Caco-2 (cell line): ENCODE measurements at places on chromosomes 12 and 14. TPM values are rescaled to one million over a fixed set of nuclear protein-coding genes. Genes with fewer than 3 reads are reported as not detected.

PPP2R5E gene
- total RNA-seq, result 56.6 and 58.6 TPM in 2 replicates

MGP gene
- total RNA-seq, result not detected in 2 replicates

LHX5 gene
- total RNA-seq, result 0.25 and 0.30 TPM in 2 replicates

TMCC3 gene
- 2.1 and 4.3 TPM in 2 replicates for total RNA-seq

NOS1 gene
- total RNA-seq, result not detected in 2 replicates

GRCh38 chr14:56221382-56222128, 103.3 kb downstream of the PELI2 start:
- no peak overlapping the region for H3K4me3 ChIP-seq
- no peak for DNase-seq
- H3K27ac ChIP-seq, result no peak overlapping the region
- H3K27me3 ChIP-seq, result no peaks in the 10 kb centered on the region

- H3K36me3 ChIP-seq, result no peaks in the 10 kb centered on the region
- H3K27me3 ChIP-seq, result no peaks in the 10 kb centered on the region
- no peaks in the 10 kb centered on the region for H3K4me1 ChIP-seq
- H3K4me3 ChIP-seq, result no peak overlapping the region
Observed at GRCh38 chr12:45517381-45517780, 212.1 kb upstream of the ARID2 start.

GRCh38 chr12:12010277-12011039, 60.3 kb upstream of the BCL2L14 start:
- no peaks in the 10 kb centered on the region for H3K4me1 ChIP-seq
- no peak for DNase-seq
- H3K27ac ChIP-seq, result no peak overlapping the region
- H3K27me3 ChIP-seq, result no peaks in the 10 kb centered on the region
- no peak overlapping the region for H3K4me3 ChIP-seq
- H3K36me3 ChIP-seq, result no peaks in the 10 kb centered on the region

- DNase-seq, result no peak
- H3K4me3 ChIP-seq, result no peak overlapping the region
- H3K27me3 ChIP-seq, result no peaks in the 10 kb centered on the region
- no peak overlapping the region for H3K27ac ChIP-seq
- no peaks in the 10 kb centered on the region for H3K36me3 ChIP-seq
- no peaks in the 10 kb centered on the region for H3K4me1 ChIP-seq
Observed at GRCh38 chr12:89889062-89889461, 180.4 kb upstream of the ATP2B1 start.

GRCh38 chr14:85090681-85091080, 439.3 kb upstream of the FLRT2 start:
- DNase-seq, result no peak
- H3K27ac ChIP-seq, result no peak overlapping the region
- H3K4me1 ChIP-seq, result no peaks in the 10 kb centered on the region
- no peaks in the 10 kb centered on the region for H3K36me3 ChIP-seq

DNA sequence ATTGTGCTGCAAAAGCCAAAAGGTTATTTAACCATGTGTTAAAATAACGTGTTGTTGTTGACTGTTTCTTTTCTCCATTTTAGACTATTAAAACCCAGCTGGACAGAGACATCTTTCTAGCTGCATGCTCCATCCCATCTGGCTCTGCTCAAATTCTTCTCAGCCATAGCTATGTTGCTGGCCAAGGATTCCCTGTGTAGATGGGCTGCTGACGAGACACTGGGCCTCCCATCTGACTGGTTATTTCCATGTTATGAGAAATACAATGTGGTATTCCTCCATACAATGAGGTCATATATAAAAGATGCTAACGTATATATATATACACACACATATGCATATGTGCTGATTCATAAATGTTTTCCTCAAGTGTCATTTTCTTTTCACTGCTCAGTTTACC, 30.1 kb downstream of the MED13L start:
- no peak overlapping the region for H3K4me3 ChIP-seq
- no peak for DNase-seq
- no peaks in the 10 kb centered on the region for H3K36me3 ChIP-seq
- peaks cover 17% of the 10 kb centered on the region for H3K4me1 ChIP-seq
- no peak overlapping the region for H3K27ac ChIP-seq

GRCh38 chr12:2248901-2249381, 196.2 kb downstream of the CACNA1C start:
- no peaks in the 10 kb centered on the region for H3K36me3 ChIP-seq
- no peaks in the 10 kb centered on the region; the same call in 1 of the 2 replicates for H3K4me1 ChIP-seq
- no peak for DNase-seq

DNA sequence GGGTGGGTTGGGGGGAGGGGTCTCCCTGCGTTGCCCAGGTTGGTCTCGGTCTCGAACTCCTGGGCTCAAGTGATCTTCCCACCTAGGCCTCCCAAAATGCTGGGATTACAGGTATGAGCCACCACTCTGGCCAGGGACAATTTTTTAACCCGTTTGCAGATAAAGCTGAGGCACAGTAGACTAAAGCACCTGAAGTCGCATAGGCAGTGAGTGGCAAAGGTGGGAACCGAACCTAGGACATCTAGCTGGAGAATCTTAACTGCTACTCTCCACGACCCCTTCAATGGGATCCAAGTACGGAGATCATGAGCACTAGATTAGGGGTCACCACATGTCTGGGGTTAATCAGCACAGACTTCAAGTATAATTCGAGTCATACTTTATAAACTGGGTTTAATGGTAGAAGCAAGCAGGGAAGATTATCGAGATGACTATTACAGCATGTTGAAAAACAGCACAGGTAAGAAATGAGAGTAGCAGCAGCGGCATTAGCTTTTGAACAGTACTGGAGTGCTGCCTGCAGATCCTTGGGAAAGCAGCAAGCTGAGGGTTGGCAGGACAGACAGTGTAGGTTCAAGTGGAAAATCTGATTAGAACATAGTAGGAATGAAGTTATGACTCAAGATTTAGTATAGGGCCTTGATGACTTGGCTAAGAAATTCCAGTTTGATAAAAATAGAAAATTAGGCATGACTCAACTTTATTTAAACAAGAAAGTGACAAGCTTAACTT, 23.9 kb downstream of the NID2 start:
- H3K27me3 ChIP-seq, result no peaks in the 10 kb centered on the region
- no peak for DNase-seq
- no peaks in the 10 kb centered on the region for H3K36me3 ChIP-seq
- H3K4me1 ChIP-seq, result peaks cover 6% of the 10 kb centered on the region
- no peak overlapping the region for H3K4me3 ChIP-seq

DNA sequence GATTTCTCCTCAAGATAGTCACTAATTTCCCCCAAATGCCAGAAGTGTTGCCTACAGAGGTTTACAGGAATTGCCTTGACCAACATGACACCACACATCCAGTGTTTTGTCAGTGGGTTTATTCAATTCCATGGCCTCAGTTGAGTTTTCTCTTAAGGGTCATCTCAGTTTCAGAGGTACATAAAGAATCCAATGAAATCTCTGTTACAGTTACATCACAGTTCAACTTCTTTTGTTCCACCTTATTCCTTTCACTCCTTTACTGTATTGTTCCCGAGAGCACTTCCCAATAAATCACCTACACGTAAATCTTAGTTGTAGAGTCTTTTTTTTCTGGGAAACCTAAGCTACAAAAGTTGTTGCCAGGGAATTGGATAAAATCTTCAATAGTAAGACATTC, 73.6 kb upstream of the GARIN6 start:
- H3K4me1 ChIP-seq, result no peaks in the 10 kb centered on the region
- H3K27ac ChIP-seq, result no peak overlapping the region
- H3K27me3 ChIP-seq, result no peaks in the 10 kb centered on the region
- no peak for DNase-seq
- no peaks in the 10 kb centered on the region for H3K36me3 ChIP-seq
- H3K4me3 ChIP-seq, result no peak overlapping the region

- no peaks in the 10 kb centered on the region for H3K4me1 ChIP-seq
- no peak overlapping the region for H3K4me3 ChIP-seq
- H3K27ac ChIP-seq, result no peak overlapping the region
- no peaks in the 10 kb centered on the region for H3K36me3 ChIP-seq
Observed at GRCh38 chr12:87338681-87339080, 690.5 kb downstream of the C12orf50 start.

GRCh38 chr12:27968972-27969623, 3.4 kb downstream of the PTHLH start:
- no peak for DNase-seq
- peak overlapping the region; percentile 51 for H3K4me3 ChIP-seq
- peaks cover 31% of the 10 kb centered on the region for H3K4me1 ChIP-seq

GRCh38 chr12:56437430-56438176, 11.6 kb downstream of the TIMELESS start:
- H3K27me3 ChIP-seq, result no peaks in the 10 kb centered on the region
- H3K4me1 ChIP-seq, result no peaks in the 10 kb centered on the region
- H3K27ac ChIP-seq, result no peak overlapping the region

- H3K36me3 ChIP-seq, result no peaks in the 10 kb centered on the region
- 0 out of 2 replicates have a peak, but pooled peaks cover 1% of the 10 kb centered on the region for H3K4me1 ChIP-seq
- H3K27ac ChIP-seq, result no peak overlapping the region
- H3K27me3 ChIP-seq, result no peaks in the 10 kb centered on the region
Observed at GRCh38 chr14:103028161-103028767, 29.1 kb downstream of the CDC42BPB start.

GRCh38 chr14:55107766-55108554, 21.1 kb upstream of the LGALS3 start:
- peak overlapping the region; percentile 96 for H3K27ac ChIP-seq
- no peaks in the 10 kb centered on the region for H3K27me3 ChIP-seq
- H3K4me3 ChIP-seq, result no peak overlapping the region
- H3K36me3 ChIP-seq, result no peaks in the 10 kb centered on the region

- no peak overlapping the region for H3K27ac ChIP-seq
- H3K27me3 ChIP-seq, result no peaks in the 10 kb centered on the region
- DNase-seq, result no peak
- no peak overlapping the region for H3K4me3 ChIP-seq
- no peaks in the 10 kb centered on the region for H3K4me1 ChIP-seq
- no peaks in the 10 kb centered on the region for H3K36me3 ChIP-seq
Observed at GRCh38 chr12:26280869-26281268, 85.5 kb downstream of the SSPN start.
